ENCODE measurements at places on chromosomes 7 and 10.

DNA sequence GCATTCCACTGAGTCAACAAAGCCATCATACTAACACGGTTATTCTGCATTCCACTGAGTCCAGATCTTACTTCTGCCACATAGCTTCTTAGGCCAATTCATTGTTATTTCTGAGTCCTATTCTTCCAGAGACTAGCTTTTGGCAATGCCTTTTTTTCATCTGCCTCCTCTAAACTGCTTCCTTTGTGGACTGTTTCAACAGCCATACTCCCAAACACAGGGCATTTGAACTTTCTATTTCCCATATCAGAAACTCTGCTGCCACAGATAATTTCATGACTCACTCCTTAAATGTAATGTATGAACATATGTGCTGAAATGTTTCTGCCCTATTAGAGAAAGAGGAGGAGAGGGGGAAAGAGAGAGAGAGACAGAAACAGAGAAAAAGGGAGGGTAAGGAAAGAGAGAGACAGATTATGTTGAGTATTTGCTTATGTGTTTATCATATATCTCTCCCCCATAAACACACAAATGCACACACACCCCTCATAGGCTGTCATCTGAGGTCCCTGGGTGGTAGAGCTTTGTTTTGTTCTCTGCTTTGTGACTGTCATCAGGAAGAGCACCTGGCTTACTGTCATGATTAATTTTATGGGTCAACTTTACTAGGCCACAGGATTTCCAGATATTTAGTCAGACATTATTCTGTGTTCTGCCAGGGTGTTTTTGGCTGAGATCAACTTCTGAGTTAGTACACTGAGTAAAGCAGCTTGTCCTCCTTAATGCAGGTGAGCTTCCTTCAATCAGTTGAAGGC is 308.0 kb upstream of the KCND2 start:
- no peak for DNase-seq

- no peak for DNase-seq
Observed at GRCh38 chr7:107035446-107035845, 9.1 kb upstream of the PRKAR2B start.

- DNase-seq, result no peak
Observed at GRCh38 chr10:29140991-29141390, 147.9 kb upstream of the LYZL1 start.

- DNase-seq, result no peak
Observed at GRCh38 chr7:35436452-35436851, 182.6 kb upstream of the TBX20 start.

DNA sequence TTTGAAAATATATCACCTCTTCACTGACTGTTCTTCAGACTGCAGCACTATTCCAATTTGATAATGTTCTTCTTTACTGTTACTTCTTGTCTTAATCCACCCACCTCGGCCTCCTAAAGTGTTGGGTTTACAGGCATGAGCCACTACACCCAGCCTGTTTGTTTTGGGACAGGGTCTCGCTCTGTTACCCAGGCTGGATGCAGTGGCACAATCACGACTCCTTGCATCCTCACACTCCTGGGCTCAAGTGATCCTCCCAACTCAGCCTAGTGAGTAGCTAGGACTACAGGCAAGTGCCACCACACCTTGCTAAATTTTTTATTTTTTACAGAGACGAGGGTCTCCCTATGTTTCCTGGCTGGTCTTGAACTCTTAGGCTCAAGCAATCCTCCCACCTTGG is 77.9 kb downstream of the NDUFB2 start:
- DNase-seq, result no peak

GRCh38 chr7:45721686-45722598 is 147.8 kb downstream of the ADCY1 start:
- DNase-seq, result no peak

- DNase-seq, result no peak
Observed at GRCh38 chr7:69217516-69218350, 380.5 kb upstream of the AUTS2 start.

GRCh38 chr10:86830043-86830591 is 73.7 kb downstream of the BMPR1A start:
- DNase-seq, result no peak

DNA sequence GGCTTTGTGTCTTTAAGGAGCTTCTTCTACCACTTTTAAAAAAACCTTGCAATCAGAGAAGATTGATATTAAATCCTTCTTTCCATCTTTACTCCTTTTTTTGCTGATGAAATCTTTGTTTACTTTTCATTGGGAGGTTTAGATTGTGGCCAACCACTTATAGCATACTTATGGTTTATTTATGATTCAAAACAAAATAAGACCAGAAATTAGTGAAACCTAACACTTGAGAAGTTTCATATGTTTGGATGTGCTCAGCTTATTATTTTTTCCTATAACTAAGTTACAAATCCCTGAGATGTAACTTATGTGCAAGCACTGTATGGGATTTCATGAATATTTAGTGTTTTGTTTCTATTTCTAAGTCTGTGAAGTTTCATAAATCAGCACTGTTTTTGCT is 13.5 kb upstream of the PRPS1L1 start:
- DNase-seq, result no peak

GRCh38 chr7:378551-379455 is 88.8 kb downstream of the FOXL3 start:
- DNase-seq, result no peak

- DNase-seq, result no peak
Observed at GRCh38 chr7:149130572-149131198, 4.6 kb upstream of the ZNF425 start.

DNA sequence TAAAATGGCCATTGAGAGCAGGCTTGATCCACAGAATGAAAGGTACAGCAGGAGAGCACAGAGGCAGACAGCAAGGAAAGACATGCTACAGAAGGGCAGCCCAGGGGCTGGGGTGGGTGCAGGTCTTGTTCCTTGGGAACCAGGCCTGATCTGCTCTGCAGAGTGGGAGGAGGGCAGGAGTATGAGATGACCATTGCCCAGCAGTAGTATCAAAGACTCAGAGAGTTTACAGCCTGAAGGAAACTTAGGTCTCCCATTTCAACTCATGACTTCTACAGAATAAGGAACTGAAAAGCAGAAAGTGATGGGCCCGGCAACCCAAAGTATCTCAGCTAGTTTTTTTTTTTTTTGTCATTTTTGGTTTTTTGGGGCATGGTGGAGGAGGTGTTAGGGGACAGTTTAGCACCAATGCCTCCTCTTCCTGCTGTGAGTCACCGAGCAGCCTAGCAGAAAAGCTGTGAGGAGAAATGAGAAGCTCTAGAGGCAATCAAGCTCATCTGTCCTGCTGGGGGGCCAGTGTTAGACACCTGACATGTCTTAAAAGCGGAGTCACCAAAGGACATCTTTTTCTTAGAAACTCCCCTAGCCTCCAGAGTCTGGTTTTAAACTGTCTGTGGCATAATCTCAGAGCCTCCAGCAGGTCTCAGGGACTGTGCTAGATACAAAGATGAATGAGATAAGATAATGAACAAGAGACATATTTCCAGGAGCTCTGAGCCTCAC is 34.3 kb upstream of the HERPUD2 start:
- DNase-seq, result no peak

DNA sequence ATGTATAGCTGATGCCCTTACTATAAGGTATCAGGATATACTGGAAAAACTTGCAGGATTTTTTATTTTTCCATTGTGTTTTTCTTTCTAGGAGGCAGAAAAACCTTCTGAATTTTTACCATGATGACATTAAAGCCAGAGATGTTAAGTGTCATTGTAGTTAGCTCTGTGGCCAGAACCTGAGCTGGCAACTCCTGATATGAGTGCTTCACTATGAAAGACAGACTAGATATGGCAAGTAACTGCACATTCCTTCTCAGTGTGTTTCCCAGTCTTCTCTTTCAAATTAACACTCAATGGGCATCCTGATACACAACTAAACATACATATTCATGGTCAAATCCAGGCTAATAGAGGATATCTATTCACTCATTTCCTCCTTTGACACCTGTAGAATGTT is 166.2 kb downstream of the CTTNBP2 start:
- DNase-seq, result no peak
